ENCODE measurements at places on chromosomes 7 and 10.

GRCh38 chr7:28137463-28137862 lies 43.1 kb downstream of the JAZF1 start:
- DNase-seq = no peak

GRCh38 chr7:36208997-36209813 lies 56.2 kb downstream of the EEPD1 start:
- DNase-seq = no peak

GRCh38 chr7:19830604-19831003 lies 57.2 kb upstream of the TMEM196 start:
- no peak for DNase-seq

GRCh38 chr7:146067880-146068279 lies 48.7 kb upstream of the CNTNAP2 start:
- no peak for DNase-seq

DNA sequence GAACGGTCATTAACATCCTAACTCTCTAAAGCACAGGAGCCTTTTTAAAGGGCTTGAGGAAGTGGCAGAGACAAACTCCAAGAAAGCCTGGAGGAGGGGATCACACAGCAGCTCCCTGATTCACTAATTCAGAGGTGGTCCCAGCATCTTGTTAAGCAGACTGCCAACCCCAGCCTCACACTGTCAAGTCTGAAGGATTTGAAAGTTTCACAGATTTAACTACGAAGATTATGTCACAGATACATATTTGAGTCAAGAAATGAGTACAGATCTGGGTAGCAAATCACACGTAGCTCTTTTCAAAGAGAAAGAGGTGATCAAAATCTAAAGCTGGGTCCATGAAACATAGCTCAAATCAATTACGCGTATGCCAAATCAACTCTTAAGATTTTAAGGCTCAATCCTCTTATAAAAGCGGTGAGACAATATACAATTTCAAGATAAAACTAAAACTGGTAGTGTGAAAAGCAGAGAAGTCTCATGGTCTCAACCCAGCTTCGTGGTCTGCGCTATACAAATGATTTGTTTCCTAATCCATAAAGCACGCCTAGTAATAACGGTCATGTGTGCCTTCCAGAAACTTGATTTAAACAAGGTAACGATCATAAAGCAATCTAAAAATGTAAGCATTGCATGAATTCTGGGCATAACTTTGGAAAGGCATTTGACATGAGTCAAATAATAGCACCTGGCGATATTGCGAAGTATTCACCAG lies 229.9 kb upstream of the MKLN1 start:
- DNase-seq = no peak

DNA sequence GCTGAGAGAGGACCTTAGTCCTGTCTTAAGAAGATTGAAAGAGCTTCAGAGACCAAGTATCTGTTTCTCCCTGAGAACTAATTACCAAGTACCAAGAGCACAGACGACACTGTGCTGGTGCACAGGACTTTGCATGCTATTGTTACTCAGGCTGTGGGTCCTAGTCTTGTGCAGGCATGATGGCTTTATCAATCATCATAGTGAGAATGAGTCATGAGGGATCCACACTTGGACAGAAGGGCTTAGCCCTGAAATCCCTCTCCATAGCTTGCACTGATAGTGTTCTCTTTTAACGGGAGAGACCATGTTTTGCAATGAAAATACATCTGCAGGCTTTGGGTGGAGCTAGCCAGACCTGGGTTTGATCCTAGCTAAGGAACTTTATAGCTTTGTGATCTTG lies 93.3 kb downstream of the SORCS3 start:
- DNase-seq = no peak

DNA sequence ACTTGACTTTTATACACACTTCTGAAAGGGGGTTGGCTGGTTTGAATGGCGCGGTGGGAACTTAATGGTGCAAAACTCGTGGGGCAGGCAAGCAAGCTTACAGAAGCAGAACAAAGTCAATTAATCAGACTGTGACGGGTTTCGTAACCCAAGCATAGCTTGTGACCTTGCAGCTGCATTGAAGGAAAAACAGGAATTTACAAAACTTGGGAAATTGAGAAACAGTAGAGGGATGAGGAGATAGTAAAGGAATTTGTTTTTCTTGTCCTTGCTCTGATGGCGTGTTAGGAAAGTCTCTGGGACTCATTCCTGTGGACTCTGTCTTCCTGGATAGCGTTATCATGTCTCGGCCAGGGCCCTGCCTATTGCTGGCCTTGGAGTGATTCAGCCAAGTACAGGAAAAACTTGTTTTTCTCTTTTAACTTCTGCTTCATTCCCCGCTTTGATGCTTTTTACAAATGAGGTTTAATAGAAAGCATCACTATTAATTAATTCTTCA lies 220.0 kb upstream of the KCND2 start:
- DNase-seq = no peak

GRCh38 chr10:125091891-125092290 lies 68.5 kb downstream of the CTBP2 start:
- no peak for DNase-seq

DNA sequence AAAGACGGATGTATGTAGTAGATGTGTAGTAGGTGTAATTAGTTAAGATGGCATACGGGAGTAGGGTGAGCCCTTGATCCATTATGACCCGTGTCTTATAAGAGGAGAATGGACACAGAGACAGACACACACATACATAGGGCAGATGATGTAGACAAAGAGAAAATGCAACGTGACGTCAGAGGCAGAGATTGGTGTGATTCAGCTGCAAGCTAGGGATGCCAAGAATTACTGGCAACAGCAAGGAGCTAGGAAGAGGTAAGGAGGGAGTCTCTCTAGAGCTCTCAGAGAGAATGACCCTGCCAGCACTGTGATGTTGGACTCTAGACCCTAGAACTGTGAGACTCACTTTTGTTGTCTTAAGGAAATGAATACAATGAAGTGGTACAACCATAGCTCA lies 247.0 kb upstream of the HABP2 start:
- no peak for DNase-seq

DNA sequence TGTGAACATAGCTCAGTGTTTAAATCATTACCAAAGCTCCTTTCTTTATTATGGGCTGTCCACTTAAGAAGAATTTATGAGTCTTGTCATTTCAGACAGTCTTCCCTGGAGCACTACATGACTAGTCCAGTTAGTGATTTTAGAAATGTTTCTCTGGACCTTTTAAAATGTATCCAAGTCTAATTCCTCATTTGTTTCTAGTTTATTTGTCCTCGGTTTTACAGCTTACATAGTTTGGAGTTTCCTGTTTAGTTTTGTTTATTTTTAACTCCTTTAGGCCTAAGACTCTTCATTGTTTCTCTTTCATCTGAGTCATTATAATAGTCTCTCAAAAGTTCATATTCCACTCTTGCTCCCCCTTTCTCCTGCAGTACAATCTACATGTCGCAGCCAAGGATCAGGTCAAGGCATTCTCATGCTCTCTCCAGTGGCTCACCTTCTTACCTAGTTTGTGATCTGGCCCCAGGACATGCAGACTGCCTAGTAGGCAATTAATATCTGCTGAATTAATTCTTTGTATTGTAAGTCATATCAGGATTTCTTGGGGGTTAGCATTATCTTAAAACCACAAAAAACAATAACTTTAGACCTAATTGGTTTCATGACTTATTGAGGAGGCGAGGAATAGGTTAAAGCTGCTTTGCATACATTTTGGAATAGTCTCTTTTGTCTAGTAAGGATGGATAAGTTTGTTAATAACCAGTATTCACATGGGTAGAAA lies 93.8 kb downstream of the MAPK8 start:
- DNase-seq = no peak

GRCh38 chr10:62990126-62990525 lies 143.0 kb upstream of the NRBF2 start:
- no peak for DNase-seq

- DNase-seq = peak; percentile 37
Measured at GRCh38 chr10:22606164-22606614, 108.2 kb downstream of the PIP4K2A start.

- no peak for DNase-seq
Measured at GRCh38 chr7:22663721-22664120, 63.3 kb upstream of the IL6 start.

DNA sequence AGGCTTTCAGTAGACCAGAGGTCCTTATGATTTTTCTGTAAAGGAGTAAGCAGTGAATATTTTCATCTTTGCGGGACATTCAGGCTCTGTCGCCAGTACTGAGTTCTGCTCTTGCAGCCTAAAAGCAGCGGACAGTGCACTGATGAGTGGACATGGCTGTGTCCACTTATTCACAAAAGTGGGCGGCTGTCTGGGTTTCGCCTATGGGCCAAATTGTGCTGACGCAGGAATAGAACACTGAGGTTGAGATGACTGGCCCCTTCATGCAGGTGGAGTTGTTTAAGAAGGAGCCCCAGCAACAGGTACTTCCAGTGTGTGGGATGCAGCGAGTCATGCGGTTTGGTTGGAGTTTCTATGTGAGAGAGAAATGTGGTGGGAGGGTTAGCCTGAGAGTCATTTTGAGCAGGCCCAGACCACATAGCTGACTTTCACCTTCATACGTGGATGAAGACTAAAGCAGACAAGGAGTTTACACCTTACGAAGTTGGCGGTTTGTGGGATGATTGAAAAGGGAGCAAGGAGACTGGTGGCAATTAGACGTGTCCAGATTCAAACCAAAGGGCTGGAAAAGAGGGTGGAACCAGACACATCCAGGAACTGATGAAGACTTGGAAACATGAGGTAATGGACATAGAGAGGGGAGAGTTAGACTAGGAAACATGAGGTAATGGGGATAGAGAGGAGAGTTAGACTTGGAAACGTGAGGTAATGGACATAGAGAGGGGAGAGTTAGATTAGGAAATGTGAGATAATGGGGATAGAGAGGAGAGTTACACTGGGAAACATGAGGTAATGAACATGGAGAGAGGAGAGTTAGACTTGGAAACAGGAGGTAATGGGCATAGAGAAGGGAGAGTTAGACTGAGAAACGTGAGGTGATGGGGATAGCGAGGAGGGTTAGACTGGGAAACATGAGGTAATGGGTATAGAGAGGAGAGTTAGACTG lies 38.2 kb downstream of the WDR37 start:
- no peak for DNase-seq

DNA sequence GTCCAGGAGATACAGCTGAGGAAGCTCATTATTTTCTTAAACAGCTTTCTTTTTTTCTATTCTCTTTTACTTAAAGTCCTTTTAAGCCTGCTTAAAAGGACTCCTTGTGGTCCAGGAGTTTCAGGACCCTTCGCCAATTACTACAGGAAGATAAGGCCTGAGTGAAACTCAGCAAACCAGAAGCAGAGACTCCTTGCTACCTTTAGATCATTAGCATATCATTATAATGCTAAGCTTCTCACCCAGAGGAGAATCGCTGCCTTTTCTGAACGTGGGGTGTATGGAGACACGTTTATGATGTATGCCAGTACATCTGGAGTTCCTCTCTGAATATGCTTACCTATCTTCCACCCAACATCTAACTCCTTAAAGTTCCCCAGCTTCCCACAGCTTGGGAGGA lies 47.5 kb downstream of the ANKMY2 start:
- DNase-seq = no peak

GRCh38 chr10:121285406-121286196 lies 312.6 kb downstream of the FGFR2 start:
- no peak for DNase-seq

GRCh38 chr7:44438816-44439215 lies 51.6 kb downstream of the NUDCD3 start:
- no peak for DNase-seq

DNA sequence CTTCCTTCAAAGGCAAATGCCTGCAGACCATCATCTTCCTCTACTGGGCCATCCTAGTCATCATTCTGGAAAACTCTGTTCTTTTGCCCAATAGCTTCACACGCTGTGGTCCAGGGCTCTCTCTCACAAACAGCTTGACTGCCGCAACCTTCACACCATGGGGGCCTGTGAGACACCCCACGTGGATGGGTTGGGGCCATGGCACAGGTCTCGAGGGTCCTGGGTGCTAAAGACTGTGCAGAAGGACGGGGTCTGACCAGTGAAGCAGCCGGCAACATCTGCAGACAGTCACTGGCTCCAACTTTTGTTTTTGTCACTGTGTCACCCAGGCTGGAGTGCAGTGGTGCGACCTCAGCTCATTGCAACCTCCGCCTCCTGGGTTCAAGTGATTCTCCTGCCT lies 28.1 kb downstream of the BRI3 start:
- no peak for DNase-seq

GRCh38 chr7:149218469-149219420 lies 20.7 kb upstream of the ZNF212 start:
- DNase-seq = no peak

DNA sequence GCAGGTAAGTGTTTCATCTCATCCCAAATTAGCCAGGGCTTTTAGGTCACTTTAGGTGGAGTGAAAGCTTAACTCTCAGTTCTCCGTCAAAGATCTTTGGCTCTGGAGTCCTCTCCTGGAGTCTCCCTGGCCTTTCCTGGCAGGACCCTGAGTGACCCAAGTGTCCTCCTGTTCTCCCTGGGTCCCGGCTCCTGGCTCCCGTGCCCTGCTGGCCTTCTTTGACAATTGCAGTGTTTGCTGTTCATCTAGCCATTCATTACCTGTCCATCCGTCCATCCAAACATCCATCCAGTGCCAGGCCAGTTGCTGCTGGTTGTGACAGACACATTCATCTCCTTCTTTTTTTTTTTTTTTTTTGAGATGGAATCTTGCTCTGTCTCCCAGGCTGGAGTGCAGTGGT lies 6.2 kb upstream of the TPST1 start:
- no peak for DNase-seq

DNA sequence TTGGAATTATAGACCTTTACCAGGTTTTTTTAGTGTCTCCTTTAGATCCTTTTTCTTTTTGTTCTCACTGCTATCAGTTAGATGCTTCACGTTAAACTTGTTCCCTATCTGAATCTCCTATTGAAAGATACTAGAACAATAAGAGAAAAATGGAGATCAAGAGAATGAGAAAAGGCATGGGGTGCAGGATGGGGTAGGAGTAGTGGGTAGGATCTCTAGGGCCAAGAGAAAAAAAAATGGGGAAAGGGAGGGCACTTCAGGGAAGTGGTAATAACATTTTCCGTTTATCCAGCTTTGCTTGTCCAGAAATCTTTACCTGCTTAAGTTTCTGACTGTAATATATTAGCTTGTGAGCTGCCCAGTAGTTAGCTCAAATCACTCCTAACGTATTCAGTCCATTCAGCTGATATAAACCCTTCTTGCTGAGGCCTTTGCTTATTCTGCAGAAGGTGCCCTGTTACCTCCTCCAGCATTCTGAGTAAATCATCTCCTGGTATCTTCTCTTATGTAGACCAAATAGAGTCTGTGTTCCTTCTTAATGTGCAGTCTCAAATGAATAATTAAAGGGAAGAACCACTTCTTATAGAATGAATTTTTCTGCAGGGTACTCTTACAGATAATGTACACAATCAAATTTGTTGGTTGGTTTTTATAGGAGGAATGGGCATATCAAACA lies 69.7 kb downstream of the ZNRF2 start:
- DNase-seq = no peak

DNA sequence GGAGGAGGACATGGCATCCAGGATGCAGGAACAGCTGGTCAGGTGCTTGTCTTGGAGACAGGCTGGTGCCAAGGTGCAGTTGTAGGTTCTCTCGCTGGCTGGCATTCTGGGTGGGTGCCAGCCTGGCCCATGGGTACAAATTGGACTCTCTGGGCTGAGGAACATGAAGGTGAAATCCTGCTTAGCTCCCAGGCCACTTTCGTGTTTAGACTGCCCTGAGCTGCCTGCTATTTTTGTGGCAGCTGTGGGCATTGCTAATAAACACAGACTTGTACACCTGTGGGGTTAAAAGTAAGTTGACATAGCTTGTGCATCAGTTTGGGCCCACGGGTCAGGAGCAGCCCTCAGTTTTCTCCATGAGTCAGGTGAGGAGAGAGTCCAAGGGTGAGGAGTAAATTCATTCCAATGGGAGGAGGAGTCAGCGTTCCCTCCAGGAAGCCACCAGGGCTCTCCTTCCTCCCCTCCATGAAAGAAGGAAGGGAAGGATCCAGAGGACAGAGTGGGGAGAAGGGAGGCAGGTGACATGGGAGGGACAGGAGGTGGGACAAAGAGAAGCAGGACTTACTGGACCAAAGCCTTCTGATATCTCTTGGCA lies 380.0 kb downstream of the GLRX3 start:
- DNase-seq = no peak

Data from HFF-Myc (cell line).